ENCODE measurements at places on chromosomes 3 and 15.

DNA sequence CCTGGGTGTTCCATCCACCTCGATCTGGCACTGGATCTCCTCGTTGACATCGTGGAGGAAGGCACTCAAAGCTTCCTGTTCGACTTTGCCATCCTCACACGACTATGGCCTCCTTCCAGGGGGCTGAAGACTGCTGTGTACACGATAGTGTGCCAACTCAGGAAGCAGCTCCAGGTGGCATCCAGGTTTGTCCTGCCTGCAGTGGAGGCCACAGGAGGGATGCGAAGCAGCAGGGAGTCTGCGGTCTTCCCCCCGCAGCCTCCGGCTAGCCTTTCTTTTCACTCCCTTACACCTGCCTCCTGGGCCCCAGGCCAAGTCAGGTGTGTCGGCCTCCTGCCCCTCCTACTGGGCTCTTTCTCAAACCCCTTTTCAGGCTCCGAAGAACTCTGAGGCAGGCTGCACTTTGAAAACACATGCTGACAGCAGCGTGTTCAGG lies 32.2 kb downstream of the SYNM start:
- DNase-seq: peak; percentile 98

DNA sequence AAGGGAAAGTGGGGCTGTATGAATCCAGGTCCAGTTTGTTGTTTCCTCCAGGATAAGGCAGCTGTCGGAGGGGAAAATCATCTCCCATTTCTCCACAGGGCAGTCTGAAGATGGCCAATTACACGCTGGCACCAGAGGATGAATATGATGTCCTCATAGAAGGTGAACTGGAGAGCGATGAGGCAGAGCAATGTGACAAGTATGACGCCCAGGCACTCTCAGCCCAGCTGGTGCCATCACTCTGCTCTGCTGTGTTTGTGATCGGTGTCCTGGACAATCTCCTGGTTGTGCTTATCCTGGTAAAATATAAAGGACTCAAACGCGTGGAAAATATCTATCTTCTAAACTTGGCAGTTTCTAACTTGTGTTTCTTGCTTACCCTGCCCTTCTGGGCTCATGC lies 911 bp downstream of the CCRL2 start:
- DNase-seq: no peak

- DNase-seq: no peak
These were observed 13.7 kb downstream of the ACSBG1 start for GRCh38 chr15:78220713-78221112.

DNA sequence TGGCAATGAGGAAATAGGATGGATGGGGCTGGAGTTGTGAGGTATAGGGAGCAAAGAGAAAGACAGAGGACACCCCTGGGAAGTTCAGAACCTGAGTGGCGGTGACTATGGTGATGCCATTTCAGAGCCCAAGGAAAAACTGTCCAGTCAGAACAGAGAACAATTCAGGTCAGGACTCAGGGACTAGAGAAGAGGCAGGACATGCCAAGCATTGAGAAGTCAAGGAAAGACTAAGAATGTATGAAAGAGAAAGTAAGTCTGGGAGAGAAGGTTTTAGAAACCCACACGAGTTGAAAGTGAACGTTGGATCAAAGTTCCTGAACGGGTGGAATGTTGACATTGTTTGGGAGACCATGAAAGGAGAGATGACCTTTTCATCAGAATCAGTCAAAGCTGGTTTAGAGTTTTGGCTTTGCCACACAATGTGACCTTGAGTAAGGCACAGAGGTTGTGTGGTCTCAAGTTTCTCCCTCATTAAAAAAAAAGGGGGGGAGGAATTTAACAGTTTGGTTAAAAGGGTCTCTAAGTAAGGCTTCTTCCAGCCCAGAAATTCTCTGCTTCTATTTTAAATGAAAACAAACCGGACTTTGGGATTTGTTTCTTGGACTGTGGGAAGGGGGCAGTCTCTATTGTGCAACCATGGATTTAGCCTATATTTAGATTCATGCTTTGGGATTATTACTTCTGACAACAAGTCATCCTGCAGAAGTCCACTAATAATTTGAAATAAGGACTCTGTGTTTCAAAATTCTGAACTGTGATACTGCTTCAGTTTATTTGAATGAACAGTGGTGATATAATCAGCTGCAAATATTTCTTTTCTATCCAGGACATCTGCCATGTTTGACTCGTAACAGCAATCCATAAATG lies 315.9 kb upstream of the TBL1XR1 start:
- no peak for DNase-seq

GRCh38 chr3:99509224-99509623 lies 129.2 kb upstream of the COL8A1 start:
- DNase-seq: no peak

- no peak for DNase-seq
These were observed 129.1 kb downstream of the WNT7A start for GRCh38 chr3:13750731-13751130.

DNA sequence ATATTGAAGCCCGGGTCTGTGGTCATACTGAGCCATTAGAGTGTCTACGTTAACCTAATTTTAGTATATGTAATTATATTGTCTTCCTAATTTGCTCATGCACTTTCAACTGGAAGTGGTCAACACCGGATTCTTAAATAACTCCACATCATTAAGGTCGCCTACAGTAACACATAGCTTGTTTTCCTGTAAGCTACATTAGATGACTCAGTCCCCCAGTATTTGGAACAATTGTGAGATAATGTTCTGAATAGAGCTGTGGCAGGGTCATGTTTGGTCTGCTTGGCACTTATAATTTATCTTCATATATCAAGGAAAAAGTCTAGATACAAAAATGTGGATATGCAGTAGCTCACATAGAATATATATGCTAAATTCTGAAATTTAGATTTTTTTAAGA lies 486.2 kb downstream of the IGSF11 start:
- DNase-seq: no peak

- no peak for DNase-seq
These were observed 8.9 kb downstream of the HGD start for GRCh38 chr3:120673116-120673515.

- no peak for DNase-seq
These were observed 72.1 kb downstream of the SFMBT1 start for GRCh38 chr3:52973806-52974205.

GRCh38 chr3:52062505-52062904 lies 6.1 kb upstream of the DUSP7 start:
- no peak for DNase-seq

GRCh38 chr3:188165596-188165995 lies 11.6 kb downstream of the LPP start:
- no peak for DNase-seq

- no peak for DNase-seq
These were observed 71.5 kb upstream of the PLXNA1 start for GRCh38 chr3:126911162-126912026.

GRCh38 chr15:36178303-36178633 lies 401.2 kb upstream of the CDIN1 start:
- DNase-seq: no peak

GRCh38 chr3:60779637-60780036 lies 471.6 kb downstream of the FHIT start:
- DNase-seq: no peak

DNA sequence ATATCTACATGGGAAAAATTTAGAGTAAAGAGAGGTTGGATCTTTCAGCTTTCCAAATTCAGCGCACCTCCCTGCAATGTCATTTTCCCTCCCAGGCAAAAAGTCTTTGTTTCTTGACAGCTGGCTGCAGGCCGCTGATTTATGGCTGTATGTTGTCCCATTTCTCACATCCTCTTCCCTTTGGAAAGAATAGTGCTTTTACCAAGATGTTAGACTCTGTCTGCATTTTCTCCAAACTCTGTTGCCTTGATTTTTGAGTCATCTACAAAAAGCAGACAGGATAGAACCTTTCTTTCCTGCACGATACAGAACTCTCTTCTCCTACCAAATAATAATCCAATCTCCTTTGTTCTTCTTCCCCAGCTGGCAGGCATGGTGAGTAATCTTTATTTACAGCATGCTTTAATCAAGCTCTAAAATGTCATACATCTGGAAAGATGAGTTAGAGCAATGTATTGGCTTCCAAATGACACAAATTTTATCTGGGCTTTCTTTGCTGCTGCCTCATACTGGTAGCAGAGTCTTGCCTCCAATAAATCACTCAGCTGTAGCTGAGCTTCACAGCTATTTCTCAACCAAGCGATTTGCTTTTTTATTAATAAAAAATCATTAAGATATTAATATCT lies 101.9 kb downstream of the PIK3R4 start:
- no peak for DNase-seq

- no peak for DNase-seq
These were observed 248.0 kb downstream of the FEZF2 start for GRCh38 chr3:62125380-62125779.

- no peak for DNase-seq
These were observed 59.0 kb downstream of the MAGI1 start for GRCh38 chr3:65979731-65980130.

DNA sequence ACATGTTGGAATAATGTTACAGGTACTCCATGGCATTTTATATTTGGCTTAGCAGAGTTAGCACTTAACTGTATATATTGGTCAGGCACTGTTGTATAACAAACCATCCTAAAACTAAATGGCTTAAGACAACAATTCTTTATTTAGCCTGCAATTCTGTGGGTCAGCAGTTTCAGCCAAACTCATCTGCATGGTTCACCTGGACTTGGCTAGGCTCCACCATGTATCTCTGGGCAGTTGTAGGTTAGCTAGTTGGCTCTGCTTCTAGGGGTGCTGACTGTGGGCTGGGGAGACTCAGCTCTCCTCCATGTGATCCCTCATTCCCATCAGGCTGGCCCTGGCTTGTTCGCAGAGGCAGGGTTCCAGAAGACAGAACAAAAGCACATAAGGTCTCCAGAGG lies 34.4 kb downstream of the RARB start:
- DNase-seq: no peak

- no peak for DNase-seq
These were observed 570.0 kb upstream of the NR2F2 start for GRCh38 chr15:95760508-95760907.

DNA sequence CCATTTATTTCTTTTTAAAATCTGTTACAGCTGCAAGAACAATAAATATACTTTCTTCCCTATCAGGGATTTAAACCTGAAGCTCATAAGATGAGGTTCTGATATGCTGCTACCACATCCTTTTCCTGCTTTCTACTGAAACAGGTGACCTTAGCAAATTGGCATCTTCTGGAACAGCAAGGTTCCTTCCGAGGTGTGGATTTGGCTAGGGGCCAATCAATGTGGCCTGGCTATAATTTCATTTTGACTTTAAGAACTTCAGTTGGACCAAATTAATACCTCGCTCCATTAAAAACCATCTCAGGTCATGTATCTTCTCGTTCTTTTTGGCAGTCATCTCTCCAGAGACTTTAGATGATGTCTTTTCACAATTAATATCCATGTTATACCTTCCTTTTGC lies 53.4 kb upstream of the C3orf80 start:
- DNase-seq: no peak

DNA sequence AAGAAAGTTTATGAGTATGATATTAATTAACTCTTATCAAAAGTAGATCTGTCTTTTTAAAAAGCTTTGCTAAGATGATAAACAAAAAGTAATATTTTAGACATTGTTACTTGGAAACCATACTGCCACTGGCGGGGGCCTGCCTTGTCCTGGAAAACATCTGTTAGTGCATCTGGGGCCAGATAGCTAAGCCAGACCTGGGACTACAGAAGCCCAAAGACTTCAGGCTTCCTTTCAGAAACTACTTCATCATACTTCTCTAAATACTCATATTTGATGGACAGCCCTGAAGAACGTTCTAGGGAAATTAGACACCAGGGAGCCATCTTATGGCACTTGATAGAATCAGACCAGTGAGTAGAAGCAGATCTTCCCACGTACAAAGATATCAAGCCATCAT lies 795.4 kb upstream of the SEMA6D start:
- no peak for DNase-seq

DNA sequence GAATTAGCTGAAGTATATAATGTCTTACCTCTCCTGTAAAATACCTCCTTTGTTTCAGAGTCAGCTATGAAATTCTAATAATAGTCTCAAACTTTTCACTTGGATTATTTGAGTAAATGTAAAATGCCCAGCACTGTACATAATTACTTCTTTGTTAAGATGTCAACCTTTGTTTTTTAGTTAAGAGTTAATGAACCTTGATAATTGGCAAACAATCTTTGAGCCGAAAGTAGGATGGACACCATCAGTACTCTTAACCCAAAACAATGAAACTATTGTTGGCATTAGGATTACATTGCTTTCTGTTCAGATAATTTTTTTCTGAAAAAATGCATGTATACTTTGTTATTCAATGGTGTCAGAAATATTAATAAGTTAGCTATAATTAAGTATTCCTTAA lies 3.0 kb upstream of the NECTIN3 start:
- peak; percentile 12 for DNase-seq

DNA sequence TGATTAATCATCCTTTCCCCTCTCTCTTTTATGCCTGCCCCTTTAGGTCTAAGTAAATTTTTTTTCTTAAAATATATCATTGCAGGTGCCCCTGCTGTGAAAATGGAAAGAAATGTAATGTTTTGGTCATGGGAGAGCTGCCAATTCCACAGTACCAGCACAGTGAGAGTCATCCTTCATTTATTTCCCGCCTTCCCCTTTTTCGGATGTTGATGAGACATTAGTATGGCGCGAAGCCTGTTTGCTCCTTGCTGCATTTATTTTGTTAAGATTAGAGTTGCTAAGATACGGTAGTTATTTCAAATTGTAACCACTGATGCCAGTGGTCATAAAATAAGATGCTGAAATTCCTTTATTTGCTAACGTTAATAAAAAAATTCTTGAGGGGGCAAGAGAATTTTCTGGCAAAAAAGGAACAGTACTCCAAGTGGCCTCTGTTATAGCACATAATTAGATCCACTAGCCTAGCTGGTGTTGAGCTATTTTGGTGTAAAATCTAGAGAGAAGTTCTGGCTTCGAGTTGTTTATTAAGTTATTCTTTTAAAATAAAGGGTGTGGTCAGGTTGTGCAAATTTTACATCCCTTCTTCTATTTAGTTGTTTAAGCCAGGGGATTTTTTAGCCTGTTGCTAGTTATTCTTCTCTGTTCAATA lies 62.8 kb downstream of the MDFIC2 start:
- no peak for DNase-seq

- no peak for DNase-seq
These were observed 1.3 kb downstream of the PPM1M start for GRCh38 chr3:52246728-52247408.

DNA sequence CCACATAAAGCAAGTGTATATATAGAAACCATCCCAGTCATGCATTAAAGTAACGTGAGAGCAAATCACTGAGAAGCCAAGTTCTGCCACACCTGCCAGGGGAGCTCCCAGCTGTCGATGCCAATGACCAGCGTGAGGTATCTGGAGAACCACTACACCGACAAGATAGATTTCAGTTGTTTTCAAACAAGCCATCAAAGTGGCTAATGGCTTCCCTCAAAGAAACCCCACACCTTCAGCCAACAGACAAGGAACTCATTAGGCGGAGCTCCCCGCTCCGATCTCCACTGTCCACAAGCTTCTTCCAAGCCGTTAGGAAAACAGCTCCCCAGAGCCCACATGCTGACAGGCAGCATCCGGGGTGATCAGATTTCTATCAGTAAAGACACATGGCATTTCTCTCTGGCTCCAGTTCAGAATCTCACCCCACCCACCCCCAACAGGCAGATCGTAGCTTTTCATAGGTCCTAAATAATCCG lies 54.2 kb upstream of the SPATA12 start:
- peak; percentile 15 for DNase-seq
